NCI-H146 (cell line): ENCODE measurements at places on chromosomes 2 and 18.
A peak's percentile ranks its signal among the peaks of the same experiment; 100 is the strongest.

GRCh38 chr2:23653326-23653725 is 268.3 kb downstream of the KLHL29 start:
- DNase-seq: no peak

- no peak for DNase-seq
Measured at GRCh38 chr2:121644715-121645114, 4.5 kb downstream of the CLASP1 start.

DNA sequence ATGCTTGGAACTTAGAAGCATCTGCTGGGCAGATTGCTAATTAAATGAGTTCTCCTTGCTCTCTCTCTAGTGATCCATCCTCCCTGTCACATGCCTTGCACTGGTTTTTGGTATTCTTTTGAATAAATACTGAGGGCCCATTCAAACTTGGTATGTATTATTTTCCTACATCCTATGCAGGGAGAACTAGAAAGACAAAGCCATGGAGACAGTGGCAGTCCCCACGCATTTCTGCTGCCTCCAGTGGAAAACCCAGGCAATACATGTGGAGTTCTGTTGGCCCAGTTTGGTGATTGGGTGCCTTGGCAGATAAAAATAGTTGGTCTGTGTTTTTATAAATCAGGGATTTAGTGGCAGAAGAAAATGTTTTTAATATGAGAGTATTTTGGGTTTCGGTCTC is 68.7 kb downstream of the DIS3L2 start:
- DNase-seq: no peak

- DNase-seq: no peak
Measured at GRCh38 chr2:162002623-162003235, 71.3 kb downstream of the DPP4 start.

DNA sequence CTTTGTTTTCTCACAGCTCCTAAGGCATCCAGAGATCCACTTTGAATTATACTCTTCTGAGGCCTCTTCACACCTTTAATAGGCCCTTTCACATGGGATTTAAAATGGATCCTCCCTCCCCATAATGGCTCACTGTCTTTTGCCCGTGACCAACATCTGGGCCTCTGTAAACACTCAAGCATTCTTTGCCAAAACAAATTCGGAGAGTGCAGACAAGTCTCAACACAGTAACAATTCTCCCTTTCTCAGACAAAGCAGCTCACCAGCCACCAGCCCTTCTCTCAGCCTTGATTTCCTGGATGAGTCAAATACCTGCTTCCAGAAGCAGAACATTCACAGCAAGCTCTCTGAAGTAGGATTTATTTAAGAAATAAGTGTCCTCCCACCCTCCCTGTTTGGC is 14.0 kb upstream of the IMP4 start:
- no peak for DNase-seq

- DNase-seq: no peak
Measured at GRCh38 chr2:29051730-29052129, 22.6 kb downstream of the PCARE start.

GRCh38 chr18:62209046-62209445 is 22.0 kb downstream of the RELCH start:
- no peak for DNase-seq

DNA sequence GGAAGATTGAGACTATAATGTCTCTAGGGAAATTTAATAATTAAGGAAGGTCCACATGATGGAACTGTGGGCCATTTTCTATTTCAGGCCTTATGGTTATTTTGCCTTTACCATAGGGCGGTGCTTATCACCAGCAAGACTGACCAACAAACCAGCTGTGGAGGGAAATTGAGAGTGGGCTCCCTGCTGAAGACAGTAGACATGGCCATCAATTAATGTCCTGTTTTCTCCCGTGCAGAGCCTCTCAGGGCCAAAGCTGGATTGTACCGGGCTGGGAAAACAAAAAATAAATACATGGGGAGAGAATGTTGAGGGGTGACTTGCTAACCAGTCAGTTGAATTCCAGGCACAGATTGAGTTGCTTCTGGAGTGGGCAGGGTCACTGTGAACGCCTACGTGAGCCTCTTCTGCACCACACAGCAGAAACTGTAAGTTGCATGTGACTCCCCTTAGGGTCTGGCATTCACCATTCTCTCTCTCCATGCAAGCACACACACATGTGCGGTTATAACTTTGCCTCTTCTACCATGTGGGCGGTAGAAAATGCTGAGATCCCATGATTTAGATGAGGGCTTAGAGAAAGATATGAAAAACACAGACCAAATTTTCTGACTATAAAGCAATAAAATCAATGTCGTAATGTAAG is 128.5 kb downstream of the COPS8 start:
- no peak for DNase-seq

- DNase-seq: no peak
Measured at GRCh38 chr2:105487142-105488069, 88.6 kb upstream of the FHL2 start.

DNA sequence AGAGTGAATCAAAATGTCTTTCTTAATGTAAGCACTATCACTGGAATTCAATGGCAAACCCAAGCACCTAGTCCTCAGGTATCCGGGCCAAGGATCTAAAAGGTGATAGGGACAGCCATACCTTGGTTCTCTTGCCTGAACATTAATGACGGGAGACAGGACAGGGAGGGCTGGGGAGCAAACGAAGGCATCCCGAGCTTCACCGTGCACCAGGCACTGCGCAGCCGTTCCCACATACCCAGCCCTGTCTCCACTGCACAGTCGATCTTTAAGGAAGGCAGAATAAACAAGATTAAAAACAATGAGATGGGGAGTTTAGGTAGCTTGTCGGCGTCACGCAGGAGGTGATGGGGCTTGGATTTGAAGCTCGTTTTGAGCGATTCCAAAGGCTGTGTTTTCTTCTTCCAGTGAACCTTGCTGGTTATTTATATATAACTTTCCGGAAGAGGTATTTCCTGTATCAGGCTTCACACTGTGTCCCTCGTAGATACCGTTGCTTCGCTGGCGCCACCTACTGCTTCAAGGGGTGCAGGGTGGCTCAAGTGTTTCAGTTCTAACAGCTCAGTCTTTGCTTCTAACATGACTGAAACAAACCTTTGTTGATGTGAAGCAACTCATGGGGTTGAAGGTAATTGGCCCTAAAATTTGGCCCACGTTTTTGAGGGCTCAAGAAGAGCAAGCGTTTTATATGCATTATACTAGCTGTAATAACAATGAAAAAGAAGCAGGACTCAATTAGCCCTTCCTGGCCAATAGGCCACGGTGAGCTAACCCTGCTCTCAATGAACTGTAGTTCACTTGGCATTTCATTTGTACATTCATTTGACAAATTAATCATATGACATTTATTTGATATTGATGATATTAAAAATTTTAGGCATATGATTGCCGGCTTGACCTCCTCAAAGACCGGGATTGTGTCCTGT is 77.4 kb downstream of the DCDC2C start:
- peak; percentile 84 for DNase-seq

DNA sequence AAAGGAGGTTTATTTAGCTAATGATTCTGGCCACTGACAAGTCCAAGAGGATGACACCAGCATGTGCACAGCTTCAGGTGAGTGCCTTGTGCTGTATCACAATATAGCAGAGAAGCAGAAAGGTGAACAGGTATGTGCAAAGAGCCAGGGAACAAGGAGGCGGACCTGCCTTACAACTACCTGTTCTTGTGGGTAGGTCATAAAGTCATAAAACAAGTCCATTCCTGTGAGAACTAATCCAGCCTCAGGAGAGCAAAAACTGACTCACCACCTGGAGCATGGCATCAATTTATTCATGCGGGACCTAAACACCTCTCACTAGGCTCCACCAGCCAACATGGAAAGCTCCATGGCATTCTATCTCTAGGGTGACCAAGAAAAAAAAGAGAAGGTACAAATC is 234.2 kb downstream of the ASXL3 start:
- DNase-seq: no peak

GRCh38 chr18:51009072-51009471 is 20.9 kb upstream of the SMAD4 start:
- peak; percentile 39 for DNase-seq

GRCh38 chr2:122736279-122736678 is 980.8 kb downstream of the TSN start:
- DNase-seq: no peak

DNA sequence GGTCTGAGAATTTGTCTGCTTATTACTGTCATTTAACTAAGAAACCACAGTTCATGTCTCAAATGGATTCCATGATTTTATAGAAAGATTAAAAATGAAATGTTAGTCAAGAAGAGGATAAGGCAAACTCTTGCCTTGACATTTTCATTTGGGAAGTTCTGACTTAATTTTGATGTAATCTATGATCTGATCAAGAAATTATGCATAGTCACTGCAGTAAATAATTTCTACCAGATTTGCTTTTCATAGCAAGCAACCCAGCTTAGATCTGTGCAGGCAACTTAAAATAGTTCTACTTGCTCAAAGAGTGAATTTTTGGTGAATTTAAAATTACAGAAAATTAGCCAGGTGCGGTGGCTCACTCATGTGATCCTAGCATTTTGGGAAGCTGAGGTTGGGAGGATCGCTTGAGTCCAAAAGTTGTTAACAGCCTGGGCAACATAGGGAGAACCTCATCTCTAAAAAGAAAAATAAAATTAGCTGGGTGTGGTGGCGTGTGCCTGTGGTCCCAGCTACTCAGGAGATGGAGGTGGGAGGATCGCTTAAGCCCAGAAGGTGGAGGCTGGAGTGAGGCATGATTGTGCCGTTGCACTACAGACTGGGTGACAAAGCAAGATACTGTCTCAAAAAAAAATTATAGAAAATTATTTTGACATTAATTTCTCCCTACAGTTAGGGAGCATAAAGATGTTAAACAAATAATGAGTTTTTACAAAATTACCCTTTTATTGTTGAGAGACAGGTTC is 158.7 kb upstream of the MYO3B start:
- no peak for DNase-seq

DNA sequence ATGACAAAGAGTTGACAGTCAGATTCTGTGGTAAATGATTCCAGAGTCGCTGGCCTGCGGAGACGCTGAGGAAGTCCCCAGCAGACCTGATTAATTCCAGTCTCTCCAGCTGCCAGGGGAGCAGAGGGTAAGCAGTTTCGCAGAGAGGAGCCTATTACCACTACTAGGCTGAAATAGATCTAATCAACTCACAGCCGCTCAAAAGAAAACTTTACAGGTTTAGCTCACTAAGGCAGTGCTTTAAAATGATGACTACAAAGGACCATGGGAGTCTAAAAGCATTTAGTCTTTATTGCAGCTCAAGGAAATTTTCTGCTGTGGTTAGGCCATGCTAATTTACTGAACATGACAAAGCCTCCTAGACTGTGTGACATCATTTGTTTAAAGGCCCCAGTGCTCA is 445.6 kb upstream of the POU3F3 start:
- no peak for DNase-seq

DNA sequence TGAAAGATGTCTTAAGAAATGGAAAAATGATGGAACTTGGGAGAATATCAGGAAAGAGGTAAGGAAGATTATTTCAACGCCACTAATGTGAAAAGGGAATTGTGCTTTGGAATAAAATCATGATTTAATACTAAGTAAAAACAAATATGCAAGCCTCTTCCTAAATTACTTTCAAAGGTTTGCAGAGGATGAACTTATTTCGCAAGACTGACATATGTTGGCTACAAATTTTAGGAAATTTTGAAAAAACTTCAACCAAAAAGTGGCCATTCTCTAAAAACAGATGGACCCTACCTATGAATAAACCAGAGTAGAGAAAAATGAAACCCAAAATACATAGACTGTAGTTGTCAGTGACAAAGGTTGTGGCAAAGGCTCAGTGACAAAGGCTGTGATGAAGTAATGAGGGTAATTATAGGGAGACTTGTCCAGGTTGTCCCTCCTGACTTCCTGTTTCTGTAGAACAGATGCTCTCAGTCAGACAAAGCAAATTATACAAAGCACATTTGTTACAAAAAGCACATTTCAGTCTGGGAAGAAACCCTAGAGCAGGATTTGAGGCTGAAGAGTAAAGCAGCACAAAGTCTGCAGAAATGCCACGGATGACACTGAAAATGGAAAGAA is 39.5 kb downstream of the SFT2D3 start:
- peak; percentile 81 for DNase-seq

DNA sequence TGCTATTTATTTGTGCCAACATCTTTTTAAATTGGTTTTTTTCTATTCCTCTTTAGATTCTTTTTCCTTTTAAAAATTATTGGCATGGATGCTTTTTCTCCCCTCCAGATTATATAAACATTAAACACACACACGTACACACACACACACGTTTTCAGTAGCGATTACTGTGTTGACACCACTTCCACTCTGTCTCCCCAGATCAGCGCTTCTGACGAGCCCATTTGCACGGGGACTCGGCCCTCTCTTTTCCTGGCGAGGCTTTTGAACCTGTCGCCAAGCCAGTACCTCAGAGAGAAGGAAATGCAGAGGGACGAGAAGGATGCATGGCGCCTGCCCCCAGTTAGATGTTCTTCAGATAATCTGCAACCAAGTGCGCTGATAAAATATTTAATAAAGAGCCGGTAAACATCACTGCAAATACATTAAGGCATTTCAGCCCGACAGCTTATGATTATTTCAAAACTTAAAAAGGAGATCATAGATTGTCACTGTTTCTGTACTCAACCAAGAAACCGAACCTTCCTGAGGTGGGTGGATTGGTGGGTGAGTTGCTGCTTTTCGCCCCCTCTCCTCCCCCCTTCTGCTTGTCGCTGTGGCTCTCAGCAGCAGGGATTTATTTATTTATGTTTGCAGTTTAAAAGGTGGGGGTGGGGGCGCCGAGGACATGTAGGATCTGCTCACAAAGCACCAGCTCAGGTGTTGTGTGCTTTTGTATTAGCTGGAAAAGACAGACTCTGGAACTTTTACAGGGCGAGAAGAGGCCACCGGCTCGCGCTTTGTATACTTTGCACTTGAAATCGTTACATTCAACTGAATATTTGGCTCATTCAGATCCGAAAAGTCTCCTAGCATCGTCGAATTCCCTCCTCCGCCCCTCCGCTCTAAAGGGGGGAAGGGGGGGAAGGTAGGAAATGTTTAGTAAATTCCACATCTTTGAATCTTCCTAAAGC is 787 bp upstream of the TBR1 start:
- peak; percentile 54 for DNase-seq

DNA sequence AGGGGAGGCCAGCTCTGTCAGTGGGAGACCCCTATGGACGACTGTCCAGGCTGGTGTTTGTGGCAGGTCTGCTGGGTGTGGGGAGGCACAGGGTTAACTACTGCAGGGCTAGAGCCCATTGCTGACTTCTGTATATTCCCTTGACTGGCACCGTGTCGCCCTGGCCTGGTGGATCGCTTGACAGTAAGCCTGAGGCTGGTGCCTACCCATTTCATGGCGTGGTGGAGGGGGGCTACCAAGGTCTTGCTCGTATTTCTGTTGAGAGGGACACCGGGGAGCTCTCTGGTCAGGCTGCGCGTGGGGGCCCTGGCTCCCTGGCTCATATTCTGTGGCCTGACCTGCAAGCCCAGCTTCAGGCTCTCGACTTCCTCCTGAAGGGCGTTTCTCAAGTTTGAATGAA is 119.7 kb downstream of the ACOXL start:
- no peak for DNase-seq

GRCh38 chr18:70107091-70107490 is 98.4 kb downstream of the RTTN start:
- no peak for DNase-seq

- no peak for DNase-seq
Measured at GRCh38 chr2:41829052-41829451, 218.8 kb upstream of the PKDCC start.
